ENCODE measurements at places on chromosomes 2 and 18.

DNA sequence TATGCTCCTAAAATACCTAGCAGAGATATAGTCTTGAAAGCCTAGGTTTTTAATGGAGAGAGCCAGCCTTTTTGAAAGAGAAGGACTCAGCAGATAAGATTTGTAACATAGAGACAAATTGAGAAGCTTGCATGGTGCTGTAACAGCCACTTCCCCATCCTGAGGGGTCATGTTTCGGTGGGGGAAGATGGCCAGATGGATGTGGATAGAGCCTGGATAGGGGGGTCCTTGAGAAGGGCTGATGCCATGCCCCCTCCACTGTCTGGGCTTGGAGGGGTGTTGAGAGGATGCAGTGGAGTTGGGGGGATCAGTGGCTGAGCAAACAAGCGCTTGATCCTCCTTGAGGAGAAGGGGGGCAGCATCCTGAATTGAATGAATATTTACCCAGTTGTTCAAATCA is 178.0 kb upstream of the HS6ST1 start:
- no peak for DNase-seq

GRCh38 chr2:168562971-168563370 is 106.9 kb downstream of the CERS6 start:
- no peak for DNase-seq

DNA sequence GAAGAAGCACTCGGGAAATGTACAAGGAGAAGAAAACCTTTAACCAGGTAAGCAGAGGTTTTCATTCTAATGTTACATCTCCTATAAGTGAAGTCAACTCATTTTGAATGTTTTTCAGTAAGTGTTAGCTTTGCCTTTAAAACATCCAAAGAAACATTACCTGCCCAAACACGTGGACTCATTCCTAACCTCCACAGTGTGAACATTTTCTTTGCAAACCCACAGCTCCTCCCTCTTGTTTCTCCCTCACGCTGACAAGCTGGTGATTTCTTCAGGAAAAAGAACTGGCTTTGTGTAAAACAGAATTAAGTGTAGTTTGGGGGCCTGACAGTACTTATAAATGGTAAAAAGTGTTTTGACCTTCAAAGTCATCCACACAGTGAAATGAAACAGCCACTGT is 72.5 kb downstream of the MTCL1 start:
- DNase-seq = no peak

GRCh38 chr2:188937228-188938220 is 36.6 kb upstream of the COL3A1 start:
- DNase-seq = no peak

GRCh38 chr2:85635011-85635410 is 19.0 kb downstream of the USP39 start:
- DNase-seq = no peak

GRCh38 chr2:239034561-239035341 is 186.9 kb downstream of the TWIST2 start:
- no peak for DNase-seq

DNA sequence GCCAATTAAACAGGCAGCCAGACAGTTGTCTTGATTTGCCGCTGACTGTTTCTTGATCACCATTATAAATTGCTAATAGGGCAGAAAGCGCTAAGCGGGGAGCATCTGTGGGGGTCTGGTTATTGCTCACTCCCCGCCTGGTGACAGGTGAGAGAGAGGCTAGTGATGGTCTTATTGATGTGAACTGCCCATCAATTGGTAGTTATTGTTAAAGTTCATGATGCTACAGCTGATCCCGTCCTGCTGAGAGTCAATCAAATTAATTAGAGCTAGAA is 148.5 kb downstream of the LNPK start:
- DNase-seq = no peak

DNA sequence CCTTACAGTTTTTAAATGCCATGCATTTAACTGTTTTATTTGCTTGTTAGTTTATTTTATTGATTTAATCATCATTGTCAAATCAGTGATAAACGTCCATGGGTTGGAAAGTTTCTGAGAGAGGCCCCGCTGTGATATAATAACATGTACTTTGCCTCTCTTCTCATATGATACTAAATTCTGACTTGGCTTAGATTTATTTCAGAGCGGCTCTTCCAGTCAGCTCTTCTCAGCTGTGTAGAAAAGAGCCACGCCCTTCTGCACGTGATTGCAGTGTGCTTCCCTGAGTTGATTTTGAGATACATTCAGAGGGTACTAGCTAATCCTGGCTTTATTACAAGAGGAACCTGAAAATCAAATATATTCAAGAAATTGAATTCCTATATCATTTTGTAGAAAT is 218.6 kb downstream of the KCNE4 start:
- DNase-seq = no peak

GRCh38 chr2:4792126-4792525 is 900.1 kb upstream of the SOX11 start:
- no peak for DNase-seq

DNA sequence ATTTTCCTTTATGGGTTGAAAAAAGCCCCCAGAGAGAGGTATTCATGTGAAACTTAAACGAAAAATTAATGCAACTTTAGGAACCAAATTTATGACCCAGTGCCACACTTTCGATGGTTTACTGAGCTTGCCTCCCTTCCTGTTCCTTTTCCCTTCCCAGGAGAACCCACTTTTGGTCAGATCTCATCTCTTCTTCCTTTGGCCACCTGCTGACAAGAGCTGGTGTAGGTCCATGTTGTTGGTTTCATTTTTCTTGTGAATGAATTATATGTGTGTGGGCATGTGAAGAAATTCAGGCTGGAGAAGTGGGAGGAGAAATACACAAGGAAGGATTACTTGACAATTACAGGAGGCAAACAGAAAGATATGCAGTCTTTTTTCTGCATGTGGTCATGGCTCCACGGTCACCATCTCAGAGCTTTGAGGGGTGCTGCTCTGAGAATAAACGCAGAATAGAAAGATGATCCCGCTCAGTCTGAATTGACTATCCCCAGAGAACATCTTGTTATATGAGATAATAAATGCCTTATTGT is 111.3 kb upstream of the TCF4 start:
- DNase-seq = no peak

GRCh38 chr2:233267516-233268245 is 16.2 kb downstream of the ATG16L1 start:
- DNase-seq = no peak

GRCh38 chr2:178309541-178309940 is 115.2 kb downstream of the OSBPL6 start:
- no peak for DNase-seq

GRCh38 chr2:213253162-213253561 is 31.1 kb upstream of the SPAG16 start:
- DNase-seq = no peak

DNA sequence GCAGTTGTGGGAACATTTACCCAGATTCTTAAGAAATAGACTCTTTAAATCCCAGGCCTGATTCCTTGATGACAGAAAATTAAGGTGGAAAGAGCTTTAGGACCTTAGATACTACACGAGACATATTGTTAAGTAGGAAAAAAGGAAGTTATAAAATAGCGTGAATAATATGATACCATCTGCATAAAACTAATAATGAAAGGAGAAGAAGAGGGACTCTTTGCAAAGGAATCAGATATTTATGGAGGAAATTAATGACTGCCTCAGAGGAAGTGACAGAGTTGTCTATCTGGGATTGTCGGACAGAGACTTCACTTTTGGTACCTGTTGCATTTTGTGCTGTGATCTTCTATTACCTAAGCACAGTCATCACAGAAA is 20.8 kb downstream of the APCDD1 start:
- no peak for DNase-seq

GRCh38 chr2:111632661-111633060 is 251.3 kb downstream of the ANAPC1 start:
- no peak for DNase-seq

GRCh38 chr18:3447068-3447894 is 2.7 kb upstream of the TGIF1 start:
- no peak for DNase-seq

GRCh38 chr2:12725233-12726187 is 8.8 kb downstream of the TRIB2 start:
- no peak for DNase-seq

GRCh38 chr2:18001671-18002070 is 123.2 kb downstream of the KCNS3 start:
- no peak for DNase-seq

DNA sequence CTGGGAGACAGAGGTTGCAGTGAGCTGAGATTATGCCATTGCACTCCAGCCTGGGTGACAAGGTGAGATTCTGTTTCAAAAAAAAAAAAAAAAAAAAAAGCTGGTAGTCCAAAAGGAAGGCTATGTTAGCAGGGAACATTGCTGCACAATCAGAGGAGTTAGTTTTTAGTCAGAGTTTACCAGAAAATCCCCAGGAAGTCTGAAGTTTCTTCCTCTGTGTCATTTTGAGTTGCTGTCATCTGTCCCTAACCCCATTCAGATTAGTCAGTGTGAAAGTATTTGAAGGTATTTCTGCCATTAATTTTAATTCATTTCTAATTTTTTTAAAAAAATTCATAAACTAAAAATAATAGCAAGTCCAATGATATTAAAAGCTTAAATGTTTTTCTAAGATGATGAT is 33.5 kb upstream of the CERS6 start:
- DNase-seq = no peak

- DNase-seq = no peak
Measured at GRCh38 chr2:150107816-150108215, 379.7 kb downstream of the RND3 start.

DNA sequence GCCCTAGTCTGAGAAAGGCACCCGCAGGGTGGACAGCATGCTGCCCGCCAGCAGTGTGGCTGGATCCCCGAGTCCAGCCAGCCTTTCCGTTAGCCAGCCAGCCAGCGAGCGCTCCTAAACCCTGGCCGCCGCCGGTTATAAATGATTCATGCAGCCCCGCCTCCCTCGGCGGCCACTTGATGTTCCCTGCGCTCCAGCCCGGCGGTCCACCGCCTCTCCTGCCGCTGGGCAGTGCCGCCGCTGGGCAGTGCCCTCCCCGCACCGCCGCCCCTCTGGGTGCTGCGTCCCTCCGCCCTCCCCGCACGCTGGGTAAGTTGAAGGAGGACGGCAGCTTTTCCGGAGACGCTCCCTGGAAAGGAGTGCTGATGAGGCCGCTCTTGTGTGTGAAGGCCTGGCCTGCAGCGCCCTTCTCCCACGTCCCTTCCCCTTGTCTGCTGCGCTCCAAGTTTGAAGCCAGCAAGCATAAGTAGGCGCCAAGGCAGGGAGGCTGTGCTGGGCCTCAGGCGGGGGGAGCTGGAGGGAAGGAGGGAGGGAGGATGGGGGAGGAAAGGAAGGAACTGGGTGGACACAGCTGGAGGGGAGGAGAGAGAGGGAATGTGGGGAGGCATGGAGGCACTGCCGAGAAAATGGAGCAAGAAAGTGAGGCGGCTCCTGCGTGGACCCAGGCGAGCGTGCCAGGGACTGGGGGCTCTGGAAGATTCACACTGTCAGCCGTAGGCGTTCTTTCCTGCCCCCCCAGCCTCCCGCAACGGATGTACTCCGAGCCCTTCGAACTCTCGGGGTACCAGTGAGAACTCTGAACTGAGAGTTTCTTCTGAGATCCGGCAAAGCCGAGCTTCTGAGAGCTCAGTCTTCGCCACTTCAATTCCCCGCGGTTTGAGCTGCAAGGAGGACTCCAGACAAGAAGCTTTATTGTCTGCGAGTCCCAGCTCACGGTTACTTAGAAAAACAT is 131.9 kb downstream of the GLI2 start:
- no peak for DNase-seq

GRCh38 chr2:141440072-141440635 is 690.7 kb downstream of the LRP1B start:
- no peak for DNase-seq

DNA sequence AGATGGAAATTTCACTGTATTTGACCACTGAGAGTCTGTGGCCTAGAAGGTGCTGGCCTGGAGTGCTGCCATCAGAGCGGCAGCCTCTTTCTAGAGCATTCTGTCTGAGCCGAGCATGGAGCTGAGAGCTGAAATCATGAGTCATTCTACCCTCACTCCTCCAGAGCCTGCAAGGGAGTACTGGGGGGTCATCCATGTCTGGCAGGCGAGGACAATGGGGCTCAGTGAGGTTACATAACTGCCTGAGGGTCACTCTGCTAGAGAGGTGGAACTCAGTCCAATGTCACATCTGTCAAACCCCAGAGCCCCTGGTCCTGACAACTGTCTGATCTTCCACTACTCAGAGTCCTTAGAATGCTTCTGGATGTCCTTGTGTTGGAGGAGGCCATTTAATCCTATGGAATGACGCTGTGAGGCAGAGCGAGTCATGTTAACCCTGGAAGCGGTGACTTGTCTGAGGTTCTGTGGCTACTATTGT is 65.3 kb downstream of the HAUS1 start:
- no peak for DNase-seq

GRCh38 chr2:84427235-84428138 is 31.6 kb downstream of the SUCLG1 start:
- no peak for DNase-seq

GRCh38 chr18:25729072-25729471 is 361.3 kb downstream of the SS18 start:
- DNase-seq = no peak

DNA sequence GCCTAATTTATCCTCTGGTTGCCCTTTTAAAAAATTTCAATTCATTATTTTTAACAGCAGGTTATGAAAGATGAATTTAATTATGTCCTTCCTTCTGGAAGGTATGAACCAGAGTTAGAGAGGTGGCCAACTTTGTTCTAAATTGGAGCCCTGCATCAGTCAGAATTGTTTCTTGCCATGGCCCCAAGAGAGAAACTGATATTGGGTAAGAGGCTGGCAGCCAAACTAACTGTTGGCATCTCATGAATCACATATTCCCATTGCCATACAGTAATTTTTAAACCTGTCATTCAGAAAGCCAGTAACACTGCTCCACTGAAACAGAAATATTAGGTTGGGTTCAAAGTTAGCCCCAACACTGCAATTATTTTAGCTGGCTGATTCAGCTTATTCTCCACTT is 67.4 kb downstream of the SMAD2 start:
- no peak for DNase-seq

- no peak for DNase-seq
Measured at GRCh38 chr2:118012778-118013177, 1.1 kb downstream of the CCDC93 start.

DNA sequence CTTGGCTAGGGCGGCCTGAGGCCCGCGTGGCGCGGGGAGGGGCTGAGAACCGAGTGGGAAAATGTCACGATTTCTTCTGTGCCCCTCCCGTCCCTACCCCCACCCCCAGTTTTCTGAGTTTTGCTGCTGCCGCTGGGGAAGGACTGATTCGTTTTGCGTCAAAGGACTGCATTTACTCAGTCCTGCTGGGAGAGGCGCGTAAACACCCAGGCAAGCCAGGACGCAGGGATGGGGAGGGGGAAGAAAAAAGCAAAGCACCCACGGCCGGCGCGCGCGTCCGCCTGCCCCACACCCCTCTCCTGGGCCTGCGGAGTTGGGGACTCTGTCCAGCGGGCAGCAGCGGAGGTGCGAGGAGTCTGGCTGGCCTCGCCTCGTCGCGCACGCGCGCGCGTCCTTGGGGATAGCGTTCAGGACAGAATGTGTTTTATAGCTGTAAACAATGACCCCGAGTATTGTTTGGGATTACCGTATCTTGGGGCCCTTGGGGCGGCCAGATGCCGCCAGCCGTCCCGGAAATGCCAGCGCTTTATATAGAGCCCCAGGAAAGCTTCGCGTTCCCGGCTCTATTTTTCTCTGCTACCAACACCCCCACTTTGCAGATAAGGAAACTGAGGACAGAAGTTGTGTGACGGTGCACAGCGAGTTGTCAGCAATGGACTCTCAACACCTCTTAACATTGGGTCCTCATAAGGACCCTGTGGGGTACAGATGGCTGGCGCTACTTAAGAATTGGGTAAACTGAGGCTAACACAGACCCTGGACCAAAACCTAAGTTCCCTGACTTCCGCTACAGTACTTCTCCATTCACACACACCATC is 1.7 kb upstream of the FOSL2 start:
- no peak for DNase-seq

GRCh38 chr2:229714736-229715541 is 584 bp upstream of the DNER start:
- DNase-seq = no peak

Data from NCI-H2107 (cell line).